ENCODE measurements at places on chromosomes 3 and 15.

DNA sequence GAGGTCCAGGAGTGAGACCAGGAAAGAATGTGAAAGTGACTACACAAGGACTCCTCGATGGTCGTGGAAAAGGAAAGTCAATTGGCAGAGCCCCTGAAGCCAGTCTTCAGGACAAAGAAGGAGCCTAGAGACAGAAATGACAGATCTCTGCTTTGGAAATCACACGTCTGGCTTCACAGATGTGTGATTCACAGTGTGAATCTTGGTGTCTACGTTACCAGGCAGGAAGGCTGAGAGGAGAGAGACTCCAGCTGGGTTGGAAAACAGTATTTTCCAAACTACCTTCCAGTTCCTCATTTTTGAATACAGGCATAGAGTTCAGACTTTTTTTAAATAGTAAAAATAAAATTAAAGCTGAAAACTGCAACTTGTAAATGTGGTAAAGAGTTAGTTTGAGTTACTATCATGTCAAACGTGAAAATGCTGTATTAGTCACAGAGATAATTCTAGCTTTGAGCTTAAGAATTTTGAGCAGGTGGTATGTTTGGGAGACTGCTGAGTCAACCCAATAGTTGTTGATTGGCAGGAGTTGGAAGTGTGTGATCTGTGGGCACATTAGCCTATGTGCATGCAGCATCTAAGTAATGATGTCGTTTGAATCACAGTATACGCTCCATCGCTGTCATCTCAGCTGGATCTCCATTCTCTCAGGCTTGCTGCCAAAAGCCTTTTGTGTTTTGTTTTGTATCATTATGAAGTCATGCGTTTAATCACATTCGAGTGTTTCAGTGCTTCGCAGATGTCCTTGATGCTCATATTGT, 6.0 kb downstream of the CCR2 start:
- peak; percentile 61 for DNase-seq

- DNase-seq, result no peak
Observed at GRCh38 chr15:28911310-28911931, 25.6 kb downstream of the APBA2 start.

DNA sequence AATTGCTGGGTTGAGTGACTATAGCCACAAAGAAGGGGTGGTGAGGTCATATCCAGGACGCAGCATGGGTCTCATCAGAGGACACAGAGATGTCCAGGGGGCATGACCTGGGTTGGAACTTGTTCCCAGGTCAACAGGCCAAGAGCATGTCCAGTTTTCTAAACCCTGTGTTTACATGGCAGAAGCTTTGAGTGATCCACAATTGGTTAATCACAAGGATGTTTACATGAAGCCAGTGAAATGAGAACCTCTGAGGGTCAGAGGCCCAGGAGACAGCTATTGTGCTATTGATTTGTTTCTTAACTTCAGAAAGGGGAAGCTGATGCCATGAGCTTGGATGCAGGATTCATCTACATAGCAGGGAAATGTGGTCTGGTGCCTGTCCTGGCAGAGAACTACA, 42.2 kb upstream of the TOPBP1 start:
- DNase-seq, result no peak

DNA sequence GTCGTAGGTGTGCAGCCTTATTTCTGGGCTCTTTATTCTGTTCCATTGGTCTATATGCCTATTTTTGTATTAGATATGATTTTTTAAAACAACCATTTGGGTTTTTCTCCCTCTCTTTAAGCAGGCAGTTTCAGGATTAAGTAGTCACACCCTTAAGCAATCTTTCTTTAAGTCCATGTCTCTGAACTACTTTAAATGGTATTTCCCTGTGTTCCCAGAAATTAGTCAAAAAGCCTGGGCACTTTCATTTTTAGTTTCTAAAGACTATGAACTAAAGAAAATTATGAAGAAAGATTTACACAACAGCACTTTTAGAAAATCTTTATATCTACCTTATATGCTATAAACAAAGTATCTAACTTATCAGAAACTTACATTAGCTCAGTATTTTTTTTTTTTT, 110.3 kb downstream of the FAIM start:
- no peak for DNase-seq

DNA sequence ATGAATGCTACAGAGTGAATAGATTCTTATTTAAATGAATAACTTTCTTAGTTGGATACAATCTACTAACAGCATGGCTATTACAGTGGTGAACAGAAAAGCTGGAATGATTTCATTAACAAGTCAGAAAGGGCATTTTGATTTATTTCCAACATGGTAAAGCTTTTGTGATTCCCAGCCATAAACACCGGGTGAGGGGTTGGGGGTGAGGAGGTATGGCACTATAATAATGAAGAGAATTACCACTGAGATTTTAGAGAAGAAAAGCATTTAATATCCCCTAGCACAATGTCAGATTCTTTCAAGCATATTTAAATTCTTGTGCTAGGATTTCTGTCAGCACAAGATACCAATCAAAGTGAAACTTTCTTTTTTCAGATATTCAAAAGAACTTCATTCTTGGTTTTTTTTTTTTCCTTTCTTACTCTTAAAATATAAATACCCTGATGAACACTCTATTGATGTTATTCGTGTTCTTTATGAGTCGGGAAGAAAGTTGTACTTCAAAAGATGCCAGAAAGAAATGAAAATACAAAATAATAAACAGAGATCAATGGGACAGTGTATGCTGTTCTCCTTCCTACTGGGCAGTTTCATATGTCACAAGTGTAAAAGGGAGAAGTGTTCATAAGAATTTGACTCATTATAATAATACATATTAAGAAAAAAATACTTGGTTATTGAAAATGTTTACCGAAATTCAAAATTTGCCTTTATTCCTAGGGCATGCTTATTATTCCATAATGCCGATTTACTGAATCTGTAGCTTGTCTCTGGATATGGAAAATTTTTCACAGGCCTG, 522.8 kb downstream of the CADM2 start:
- DNase-seq, result no peak

- no peak for DNase-seq
Observed at GRCh38 chr3:49415931-49416601, 3.8 kb downstream of the TCTA start.

GRCh38 chr3:124923833-124924232, 10.7 kb downstream of the MUC13 start:
- DNase-seq, result peak; percentile 5

GRCh38 chr15:78737187-78737820, 74.0 kb downstream of the ADAMTS7 start:
- DNase-seq, result no peak

Data from EL (cell line).